Osteocyte (in vitro differentiated cells): ENCODE measurements at places on chromosomes 16 and 17.

DNA sequence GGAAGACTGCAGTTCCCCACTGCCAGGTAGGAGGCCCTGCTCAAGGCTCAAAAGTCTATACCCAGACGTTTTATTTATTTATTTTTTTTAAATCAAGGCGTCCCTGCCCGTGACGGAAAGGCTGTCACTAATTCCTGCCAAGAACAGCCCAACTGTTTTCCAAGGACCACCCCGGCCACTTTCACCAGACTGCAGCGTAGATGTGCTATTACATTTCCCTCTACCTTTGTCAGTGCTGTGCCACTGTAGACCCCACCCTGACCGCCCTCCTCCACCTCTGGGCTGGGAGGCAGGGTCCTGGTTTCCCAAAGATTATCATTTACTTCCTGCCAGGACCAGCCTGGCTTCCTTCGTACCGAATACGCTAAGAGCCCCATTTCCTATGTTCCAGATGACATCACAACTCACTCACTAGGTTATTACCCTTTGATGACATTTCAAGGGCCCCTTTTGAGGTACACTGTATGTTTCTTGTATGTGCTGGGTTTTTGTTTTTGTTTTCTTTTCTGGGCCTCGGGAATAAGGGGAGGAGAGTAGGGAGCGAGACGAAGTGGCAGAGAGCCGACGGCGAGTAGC, 6.3 kb upstream of the RNF227 start:
- no peak for DNase-seq
- peak overlapping the region; percentile 50 for H3K4me3 ChIP-seq
- no peaks in the 10 kb centered on the region for H3K36me3 ChIP-seq
- peak overlapping the region; percentile 46 for H3K27ac ChIP-seq

DNA sequence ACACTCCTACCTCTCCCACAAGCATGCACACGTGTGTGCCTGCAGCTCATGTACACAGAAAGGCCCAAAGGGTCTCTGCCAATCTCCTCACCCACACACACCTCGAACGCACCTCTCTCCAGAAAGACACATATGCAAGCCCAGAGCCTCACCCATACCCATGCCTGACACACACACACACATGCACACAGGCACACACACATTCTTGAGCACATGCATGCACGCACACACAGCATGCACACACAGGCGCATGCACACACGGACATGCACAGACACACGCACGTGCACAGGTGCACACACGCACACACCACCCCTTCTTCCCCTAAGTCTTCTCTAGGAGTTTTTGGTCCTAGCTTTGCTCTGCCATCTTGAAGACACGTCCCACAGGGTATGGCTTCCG, 48.7 kb upstream of the CACNG4 start:
- no peak overlapping the region for H3K27ac ChIP-seq
- no peaks in the 10 kb centered on the region for H3K4me1 ChIP-seq
- no peak overlapping the region for H3K4me3 ChIP-seq
- no peak for DNase-seq
- no peaks in the 10 kb centered on the region for H3K36me3 ChIP-seq

GRCh38 chr17:58402679-58403078, 14.7 kb downstream of the RNF43 start:
- peaks cover 48% of the 10 kb centered on the region for H3K27me3 ChIP-seq
- no peaks in the 10 kb centered on the region for H3K36me3 ChIP-seq
- peaks cover 11% of the 10 kb centered on the region for H3K4me1 ChIP-seq
- no peak overlapping the region for H3K27ac ChIP-seq

DNA sequence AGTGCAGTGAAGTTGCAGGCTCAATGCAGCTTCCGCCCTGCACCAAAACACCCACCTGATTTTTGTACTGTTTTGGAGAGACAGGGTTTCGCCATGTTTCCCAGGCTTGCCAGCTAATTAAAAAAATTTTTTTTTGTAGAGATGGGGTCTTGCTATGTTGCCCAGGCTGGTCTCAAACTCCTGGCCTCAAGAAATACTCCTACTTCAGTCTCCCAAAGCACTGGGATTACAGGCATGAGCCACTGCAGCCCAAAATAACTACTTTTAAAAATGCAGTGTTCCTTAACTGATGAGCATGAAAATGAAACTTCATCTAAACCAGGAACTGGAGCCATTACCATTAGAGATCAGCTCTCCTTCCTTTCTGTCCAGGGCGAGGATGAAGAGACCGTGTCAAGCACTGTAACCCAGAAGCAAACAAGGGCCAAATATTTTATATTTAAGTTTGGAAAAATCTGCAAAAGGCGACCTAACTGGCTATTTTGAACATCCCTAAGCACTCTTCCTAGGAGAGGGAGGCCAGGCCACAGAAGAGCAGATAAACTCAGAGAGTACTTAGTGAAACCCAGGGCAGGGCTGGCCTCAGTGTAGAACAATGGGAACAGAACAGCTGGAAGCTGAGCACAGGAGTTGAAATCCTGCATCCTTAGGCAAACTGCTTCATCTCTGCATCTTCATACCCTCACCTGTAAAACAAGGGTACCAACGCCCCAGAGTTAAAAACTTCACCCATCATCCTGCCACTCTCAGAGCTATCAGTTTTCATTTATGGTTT, 24.0 kb downstream of the CREBBP start:
- H3K4me1 ChIP-seq = peaks cover 51% of the 10 kb centered on the region
- no peak overlapping the region for H3K27ac ChIP-seq
